Left renal cortex interstitium (tissue), 4 donors: ENCODE measurements at places on chromosomes 16 and 17. TPM values are rescaled to one million over a fixed set of nuclear protein-coding genes. Genes with fewer than 3 reads are reported as not detected.
A peak's percentile ranks its signal among the peaks of the same experiment; 100 is the strongest.

DNA sequence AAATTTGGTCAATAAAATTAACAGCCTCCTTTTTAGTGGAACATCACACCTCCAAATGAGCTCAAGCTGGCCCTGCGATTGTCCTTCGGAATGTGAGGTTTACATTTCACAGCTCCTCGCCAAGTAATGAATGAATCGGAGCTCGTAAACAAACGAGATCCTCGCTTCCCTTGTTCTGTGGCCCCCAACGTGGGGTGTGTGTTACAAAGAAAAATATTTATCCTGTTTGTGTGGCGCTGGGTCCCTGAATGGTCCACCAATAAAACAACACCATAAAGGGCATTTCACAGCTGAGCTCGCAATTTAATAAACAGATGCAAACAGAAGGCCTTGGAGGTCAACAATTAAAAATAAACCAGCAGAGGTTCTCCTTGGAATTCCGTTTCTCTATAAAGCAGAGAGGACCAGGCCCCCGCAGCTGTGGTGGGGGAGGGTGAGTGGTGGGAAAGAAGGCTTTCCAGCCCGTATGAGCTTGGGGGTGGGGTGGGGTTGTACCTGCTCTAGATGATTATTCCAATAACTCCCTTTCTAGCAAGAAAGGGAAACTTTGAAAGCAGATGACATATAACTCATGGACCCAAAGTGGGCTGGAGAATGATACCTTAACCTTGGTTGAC is 393.9 kb upstream of the SALL1 start:
- DNase-seq, result no peak

GRCh38 chr17:55201308-55201932 is 63.3 kb upstream of the HLF start:
- no peak for DNase-seq

- no peak for DNase-seq
Measured at GRCh38 chr17:40479754-40480480, 21.5 kb downstream of the TNS4 start.

DNA sequence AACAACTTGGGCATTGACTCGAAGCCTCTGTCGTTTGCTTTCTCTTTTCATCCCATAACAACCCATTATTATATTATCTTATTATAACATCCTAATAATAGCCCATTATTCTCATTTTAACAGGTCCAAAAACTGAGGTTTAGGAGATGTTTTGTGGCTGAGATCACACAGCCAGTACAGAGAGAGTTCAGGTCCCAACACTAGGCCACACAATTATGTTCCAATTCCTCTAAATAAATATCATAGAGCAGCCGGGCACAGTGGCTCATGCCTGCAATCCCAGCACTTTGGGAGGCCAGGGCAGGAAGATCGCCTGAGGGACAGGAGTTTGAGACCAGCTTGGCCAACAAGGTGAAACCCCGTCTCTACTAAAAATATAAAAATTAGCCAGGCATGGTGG is 40.3 kb upstream of the KIFC3 start:
- no peak for DNase-seq

DNA sequence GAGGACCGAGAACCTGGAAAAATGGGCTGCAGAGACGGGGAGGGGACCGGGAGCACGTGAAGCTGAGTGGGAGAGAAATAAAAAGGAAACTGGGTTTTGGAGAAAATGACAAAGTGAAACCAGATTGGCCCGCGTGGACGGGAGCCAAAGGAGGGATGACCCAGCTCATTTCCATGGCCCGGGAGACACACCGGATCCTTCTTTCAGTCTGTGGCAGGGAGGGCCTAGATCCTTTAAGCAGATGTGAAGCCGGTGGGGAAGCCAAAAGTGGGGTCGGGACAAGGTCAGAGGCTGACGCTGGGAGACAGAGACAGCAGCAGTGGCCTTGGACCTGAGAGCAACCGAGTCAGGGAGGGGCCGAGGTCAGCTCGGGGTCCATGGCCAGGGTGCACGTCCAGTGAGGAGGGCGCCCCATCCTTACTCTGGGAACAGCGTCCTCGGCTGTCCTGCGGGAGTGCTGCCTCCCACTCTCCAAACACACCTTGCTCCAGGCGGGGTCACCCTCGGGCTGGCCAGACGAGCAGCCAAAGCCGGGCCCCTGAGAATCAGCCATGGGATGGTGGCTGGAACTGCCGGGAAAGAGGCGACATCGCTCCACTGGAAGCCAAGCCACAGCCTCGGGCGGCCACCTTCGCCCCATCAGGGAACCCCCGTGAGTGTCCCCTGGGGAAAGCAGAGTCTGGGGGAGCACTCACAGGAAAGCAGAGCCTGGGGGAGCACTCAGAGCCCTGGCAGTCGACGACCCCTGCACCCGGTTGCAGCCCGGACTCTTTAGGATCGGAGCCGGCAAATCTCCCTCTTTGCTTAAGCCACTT is 17.3 kb downstream of the CA5A start:
- no peak for DNase-seq

DNA sequence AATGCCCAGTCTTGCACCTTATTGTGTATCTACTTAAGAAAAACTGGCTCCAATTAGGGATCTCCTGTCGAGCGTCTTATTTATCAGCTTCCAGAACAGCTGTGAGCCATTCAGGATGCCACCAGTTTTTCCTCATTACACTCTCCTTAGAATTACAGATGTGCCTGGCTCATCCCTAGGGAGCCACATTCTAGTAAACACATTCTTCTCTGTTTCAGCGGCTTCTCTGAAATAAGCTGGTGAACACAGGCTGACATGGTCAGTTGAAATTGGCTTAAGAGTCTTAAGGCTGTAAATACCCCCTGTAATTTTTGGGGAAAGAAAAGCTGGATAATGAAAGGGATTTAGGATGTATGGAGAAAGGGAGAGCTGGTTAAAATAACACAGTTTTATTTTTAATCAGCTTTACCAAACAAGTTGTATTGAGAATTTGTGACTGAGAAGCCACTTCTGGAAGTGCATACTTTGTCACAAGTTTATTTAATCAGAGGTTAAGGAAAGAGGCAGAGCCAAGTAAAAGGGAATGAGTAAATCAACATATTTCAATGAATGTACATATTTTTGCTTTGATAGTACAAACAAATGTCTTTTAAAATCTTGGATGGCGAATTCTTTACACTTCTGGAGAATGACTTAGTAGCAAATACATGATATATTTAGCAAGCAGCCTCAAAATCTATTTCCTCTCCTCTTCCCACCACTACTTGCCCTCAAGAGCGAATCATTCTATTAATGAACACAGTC is 562.0 kb upstream of the GOT2 start:
- no peak for DNase-seq

DNA sequence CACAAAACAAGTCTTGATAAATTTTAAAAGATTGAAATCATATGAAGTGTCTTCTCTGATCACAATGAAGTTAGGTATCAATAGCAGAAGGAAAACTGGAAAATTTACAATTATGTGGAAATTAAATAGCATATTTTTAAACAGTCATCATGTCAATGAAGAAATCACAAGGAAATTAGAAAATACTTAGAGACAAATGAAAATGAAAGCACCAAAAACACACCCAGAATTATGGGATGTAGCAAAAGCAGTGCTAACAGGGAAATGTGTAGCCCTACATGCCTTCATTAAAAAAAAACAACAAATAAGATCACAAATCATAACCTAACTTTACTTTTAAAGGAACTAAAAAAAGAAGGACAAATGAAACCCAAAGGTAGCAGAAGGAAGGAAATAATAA is 7.5 kb upstream of the IL21R start:
- no peak for DNase-seq

GRCh38 chr17:61167075-61167474 is 232.6 kb upstream of the TBX2 start:
- no peak for DNase-seq

- no peak for DNase-seq
Measured at GRCh38 chr17:31654936-31655335, 204.1 kb downstream of the COPRS start.

GRCh38 chr16:58634265-58634802 is 4.7 kb upstream of the CNOT1 start:
- no peak for DNase-seq

- no peak for DNase-seq
Measured at GRCh38 chr16:12094537-12095265, 118.2 kb downstream of the SNX29 start.

DNA sequence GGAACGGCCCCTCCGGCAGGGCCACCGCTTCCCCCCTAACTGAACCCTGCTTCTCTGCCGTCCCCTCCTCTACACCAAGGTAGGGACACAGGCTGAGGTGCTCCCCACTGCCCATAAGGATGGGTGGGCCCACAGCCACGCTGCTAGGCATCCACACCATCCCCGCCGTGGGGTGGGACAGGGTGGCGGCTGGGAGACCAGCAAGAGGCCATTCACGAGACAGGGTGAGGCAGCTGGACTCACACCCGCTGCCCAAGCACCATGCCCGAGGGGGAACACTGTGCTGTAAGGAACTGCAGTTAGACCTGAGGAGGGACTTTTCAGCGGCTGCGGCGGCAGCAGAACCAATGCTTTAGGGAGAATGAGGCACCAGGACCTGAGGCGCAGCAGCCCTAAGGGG is 47.5 kb upstream of the RRN3 start:
- DNase-seq, result no peak

DNA sequence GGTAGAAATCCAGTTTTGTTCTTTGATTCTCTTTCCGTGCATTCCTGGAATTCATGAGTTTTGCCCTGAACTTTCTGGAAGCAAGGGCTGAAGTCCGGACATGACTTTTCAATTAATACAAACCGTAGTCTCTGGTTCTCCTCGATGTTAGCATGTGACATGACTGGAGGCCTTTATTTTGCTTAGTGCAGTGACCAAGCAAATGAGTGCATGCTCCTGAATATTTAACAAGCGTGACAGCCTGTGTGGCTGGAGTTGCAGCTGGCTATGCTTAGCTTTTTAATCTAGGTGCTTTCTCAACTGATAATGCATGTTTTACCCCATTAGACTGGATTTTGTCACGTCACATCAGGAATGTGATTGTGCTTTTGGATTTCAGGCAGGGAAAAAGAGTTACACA is 302.1 kb downstream of the MAP2K6 start:
- no peak for DNase-seq

GRCh38 chr17:794876-795275 is 12.7 kb downstream of the MRM3 start:
- peak; percentile 81 for DNase-seq

DNA sequence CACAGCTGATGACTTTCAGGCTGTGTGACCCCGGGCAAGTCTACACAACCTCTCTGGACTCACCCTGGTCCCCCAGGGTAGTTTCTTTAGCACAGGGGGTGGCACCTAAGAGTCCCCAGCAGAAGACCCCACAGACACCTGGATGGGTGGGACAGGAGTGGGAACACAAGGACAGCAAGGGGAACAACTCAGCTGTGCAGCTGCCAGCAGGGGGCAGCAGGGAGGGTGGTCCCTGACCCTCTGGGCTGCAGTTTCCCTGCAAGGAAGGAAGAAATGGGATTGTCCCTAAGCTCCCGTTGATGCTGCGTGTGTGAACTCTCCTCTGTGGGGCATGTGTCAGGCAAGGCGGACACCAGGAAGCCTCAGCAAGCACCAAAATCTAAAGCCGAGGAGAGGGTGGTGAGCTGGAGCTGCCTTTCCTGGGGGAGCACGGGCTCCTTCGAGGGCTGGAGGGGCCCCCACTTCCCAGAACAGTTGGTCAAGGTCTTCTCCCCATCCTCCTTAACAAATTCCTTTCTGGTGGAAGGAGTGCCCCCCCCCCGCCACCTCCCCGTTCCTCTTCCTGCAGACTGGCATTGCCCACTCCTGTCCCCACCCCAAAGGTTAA is 24.1 kb upstream of the CDH5 start:
- no peak for DNase-seq

GRCh38 chr17:81127526-81128177 is 37.7 kb upstream of the PVALEF start:
- DNase-seq, result no peak

DNA sequence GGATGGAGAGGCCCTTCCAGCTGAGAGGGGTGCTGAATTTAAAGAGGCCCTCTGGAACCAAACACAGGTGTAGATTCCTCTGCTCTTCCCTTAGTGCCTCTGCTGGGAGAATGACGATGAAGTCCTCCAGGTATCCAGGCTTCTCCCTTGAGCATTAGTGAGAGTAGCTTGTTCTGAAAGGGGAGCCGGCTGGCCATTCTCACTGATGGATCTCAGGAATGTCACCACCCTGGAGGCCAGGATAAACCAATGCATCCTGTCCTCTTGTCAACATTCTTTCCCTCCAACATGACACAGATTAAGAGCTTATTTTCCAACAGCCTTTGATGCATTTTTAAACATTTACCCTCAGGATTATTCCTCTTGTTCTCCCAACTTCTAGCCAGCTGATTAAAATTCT is 325.5 kb downstream of the CA10 start:
- no peak for DNase-seq

DNA sequence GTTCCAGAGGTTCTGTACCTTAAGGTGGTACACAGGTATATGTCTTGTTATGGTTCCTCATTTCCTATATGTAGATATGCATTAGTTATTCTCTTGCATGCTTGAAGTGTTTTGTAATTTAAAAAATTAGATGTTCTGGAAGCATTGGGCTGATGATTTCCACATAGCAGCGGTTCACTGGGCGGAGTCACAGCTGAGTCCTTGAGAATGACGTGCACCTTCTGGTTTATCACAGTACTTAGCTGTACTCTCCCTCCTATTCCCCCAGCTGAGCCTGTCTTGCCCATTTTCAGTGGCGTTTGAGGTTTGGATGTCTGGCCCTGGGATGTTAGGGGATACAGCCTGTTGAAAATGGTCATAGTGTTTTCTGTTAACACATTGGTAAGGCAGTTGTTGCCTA is 327.1 kb downstream of the SNX29 start:
- DNase-seq, result no peak

The CACNA1H gene
- 28.2 TPM for polyA plus RNA-seq

The CDH5 gene
- polyA plus RNA-seq, result 56.4 TPM

The KCNJ12 gene
- 6.5 TPM for polyA plus RNA-seq
